ENCODE measurements at places on chromosomes 12 and 14.

DNA sequence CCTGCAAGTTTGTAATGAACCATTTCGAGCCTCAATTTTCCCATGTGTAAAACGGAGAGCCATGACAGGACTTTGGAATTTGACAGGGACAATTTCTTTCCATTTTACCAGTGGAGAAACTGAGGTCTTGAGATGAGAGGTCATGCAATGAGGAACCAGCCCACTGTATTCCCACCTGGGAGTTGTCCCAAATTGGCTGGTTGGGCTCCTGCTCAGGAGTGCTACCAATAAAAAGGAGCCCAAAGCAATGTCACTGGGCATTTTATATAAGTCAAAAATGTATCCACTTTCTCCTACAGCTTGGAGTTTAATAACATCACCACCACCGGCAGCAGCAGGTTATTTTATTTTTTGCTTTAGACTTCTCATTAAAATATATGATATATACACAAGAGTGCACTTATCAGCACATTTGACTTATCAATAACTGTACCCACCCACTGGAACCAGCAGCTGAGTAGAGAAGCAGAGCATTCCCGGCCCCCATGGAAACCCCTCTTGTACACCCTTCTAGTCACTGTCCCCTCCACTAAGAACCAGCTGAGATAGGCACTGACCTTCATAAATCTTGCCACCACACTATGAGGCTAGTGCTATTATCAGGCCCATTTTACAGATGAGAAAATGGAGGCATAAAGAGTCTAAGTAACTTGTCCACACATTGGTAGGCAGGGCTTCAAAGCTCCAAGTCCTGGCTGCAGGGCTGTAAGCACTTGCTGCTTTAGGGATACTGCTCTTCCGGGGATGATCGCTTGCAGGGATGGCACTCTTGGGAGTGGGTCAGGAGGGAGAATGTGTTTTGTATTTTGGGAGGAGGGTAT lies 25.3 kb upstream of the RBM19 start:
- no peak for DNase-seq

- DNase-seq = no peak
Observed at GRCh38 chr14:96086032-96086431, 46.9 kb downstream of the C14orf132 start.

DNA sequence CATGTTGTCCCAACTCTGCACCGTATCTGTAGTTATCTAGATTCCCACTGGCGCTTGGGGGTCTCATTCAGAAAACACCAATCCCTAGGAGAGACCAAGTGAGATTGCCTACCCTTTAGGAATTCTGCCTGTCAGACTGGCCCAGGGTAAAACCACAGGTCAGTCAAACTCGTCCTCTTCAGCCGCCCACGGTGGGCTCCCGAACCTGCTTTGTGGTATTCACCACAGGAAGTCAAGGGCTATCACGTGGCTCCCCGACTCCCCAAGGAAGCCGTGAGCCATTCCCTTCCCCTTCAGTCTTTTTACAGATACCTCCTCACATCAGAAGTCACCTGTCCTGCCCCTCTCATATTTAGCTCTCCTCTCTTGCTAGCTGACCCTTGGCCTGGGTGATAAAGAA lies 159.9 kb downstream of the EGLN3 start:
- DNase-seq = no peak

- DNase-seq = no peak
Observed at GRCh38 chr12:63828867-63829266, 15.6 kb upstream of the SRGAP1 start.

DNA sequence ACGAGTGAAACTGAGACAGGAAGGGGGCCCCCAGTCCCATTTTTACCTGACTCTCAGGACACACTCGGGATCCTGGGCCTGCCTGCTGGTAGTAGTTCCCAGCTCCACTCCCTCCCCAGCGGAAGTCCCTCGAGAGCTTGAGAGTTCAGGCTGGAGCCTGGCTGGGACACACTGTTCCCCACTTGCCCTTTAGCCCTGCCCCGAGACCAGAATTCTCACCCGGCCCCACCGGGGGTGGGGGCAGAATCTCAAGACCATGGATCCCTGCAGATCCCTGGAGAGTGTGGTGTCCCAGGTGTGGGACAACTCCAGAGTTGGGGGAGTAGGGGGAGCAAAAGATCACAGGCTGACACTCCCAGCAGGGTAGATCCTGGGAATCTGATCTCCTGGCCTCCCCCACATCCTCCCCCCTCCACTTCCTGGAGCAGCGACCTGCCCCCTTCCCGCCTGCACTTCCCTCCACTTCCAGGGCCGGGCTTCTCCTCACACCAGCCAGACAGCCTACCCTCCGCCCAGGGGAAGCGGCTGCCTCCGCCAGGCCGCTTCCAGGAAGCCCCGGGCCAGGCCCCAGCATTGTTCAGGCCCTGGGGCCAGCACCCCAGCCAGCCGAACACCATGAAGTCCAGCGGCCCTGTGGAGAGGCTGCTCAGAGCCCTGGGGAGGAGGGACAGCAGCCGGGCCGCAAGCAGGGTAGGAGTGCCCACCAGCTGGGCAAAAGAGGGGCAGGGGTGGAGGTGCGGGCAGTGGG lies at the start of gene TNS2:
Gene TNS2 (plus strand): TSS at position 495 of the 748 bp plus-strand sequence. CDS start 121 bp downstream, at position 616.
- DNase-seq = peak; percentile 53

DNA sequence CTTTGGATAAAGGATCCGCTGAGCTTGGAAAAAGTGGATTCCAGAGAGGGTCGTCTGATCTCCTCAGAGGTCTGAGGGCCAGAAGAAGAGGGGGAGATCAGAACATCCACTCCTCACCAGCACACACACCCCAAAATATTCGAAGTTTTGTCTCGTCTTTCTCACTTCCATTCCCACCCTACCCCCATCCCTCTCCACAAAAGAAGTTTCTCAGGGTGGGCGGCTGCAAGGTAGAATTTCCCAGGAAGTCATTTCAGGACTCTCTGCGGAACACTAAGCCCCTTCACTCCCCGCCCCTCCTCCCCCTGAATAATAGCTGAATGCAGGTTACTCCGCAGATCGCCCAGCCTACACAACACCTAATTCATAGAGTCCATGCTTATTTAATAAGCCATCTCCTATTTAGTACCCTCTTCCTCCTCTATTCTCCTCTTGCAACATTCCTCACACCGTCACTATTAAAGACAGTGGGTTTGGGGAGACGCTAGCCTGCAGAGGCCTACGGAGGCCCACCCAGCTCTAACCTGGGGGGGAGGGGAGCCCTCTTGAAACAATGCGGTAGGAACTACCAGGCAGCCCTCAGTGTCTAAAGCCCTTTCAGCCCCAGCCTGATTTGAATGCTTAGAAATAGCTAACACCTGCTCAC lies 649 bp upstream of the SALL2 start:
- no peak for DNase-seq

GRCh38 chr14:54502602-54503001 lies 7.1 kb upstream of the CGRRF1 start:
- DNase-seq = no peak

GRCh38 chr14:63895510-63895909 lies 42.7 kb downstream of the SYNE2 start:
- no peak for DNase-seq

DNA sequence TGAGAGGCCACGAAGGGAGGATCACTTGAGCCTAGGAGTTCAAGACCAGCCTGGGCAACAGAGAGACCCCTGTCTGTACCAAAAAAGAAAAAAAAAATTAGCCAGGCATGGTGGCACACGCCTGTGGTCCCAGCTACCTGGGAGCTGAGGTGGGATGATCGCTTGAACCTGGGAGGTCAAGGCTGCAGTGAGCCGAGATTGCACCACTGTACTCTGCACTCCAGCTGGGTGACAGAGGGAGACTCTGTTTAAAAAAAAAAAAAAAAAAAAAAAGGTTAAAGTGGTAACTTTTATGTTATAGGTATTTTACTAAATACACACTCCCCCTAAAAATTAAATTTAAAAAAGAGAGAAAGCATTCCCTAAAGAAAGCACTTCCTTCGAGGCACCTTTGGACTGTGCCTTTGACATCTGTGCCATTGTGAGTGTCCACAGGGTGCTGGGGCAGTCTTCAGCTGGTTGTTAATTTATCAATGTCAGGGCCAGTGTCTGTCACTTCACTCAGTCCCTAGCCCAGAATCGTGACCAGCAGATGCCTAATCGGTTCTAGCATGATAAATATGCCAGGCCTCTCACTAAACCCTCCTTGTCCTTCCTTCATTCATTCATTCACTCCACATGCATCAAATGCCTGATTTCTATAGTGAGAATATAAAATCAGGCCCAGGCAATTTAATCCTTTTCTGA lies 63.1 kb downstream of the B4GALNT3 start:
- no peak for DNase-seq

GRCh38 chr12:116303929-116304328 lies 26.4 kb upstream of the MED13L start:
- DNase-seq = no peak

- DNase-seq = no peak
Observed at GRCh38 chr12:83823386-83824045, 1089.1 kb downstream of the SLC6A15 start.

GRCh38 chr12:92524489-92524888 lies 178.3 kb upstream of the PLEKHG7 start:
- no peak for DNase-seq

DNA sequence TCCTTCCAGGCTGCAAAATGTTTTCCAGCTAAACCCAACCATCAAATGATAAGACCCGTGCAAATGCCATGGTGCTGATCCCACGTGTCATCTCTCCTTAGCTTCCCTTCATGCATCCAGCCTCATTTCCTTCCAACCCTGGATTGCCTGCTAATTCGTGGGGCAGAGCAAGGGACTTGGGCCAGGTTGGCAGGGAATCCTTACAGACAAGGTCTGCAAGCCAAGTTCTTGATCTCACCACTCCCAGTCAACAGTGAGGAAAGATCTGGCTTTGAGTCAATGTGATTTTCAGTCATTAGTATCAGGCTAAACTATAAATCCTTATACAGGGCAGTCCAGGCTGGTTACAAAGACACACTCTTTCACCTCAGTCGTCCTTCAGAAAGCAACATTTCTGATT lies 150.9 kb downstream of the ANO2 start:
- no peak for DNase-seq

DNA sequence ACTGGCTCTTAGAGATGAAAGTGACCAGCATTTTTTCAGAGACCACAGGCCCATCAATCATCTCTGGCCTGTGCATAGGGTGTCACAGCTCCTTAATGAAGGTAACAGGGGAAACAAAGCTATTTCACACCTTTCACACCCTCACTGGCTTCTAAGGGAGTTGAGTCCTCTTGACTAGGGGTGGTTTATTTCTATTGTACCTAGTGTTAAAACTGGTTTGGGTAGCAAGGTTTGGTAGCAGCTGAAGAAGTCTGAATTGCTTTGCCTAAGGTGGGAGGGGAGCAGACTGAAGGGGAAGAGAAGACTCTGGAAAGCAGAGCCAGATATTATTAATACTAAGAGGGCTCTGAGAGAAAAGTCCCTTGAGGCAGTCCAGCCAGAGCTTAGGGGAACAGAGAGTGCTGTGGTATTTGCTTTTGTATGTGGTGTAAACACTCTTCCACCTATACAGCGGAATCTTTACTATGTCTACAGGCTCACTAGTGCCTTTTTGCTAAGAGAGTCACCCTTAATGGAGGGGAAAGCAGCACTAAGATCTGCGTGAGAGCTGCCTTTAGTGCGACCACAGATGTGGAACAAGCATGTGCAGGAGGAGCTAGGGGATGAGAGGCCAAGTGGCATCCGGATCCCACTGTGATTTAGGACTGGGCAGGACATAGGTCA lies 95.8 kb downstream of the STXBP6 start:
- DNase-seq = no peak

- no peak for DNase-seq
Observed at GRCh38 chr14:91482263-91483013, 27.7 kb downstream of the PPP4R3A start.

DNA sequence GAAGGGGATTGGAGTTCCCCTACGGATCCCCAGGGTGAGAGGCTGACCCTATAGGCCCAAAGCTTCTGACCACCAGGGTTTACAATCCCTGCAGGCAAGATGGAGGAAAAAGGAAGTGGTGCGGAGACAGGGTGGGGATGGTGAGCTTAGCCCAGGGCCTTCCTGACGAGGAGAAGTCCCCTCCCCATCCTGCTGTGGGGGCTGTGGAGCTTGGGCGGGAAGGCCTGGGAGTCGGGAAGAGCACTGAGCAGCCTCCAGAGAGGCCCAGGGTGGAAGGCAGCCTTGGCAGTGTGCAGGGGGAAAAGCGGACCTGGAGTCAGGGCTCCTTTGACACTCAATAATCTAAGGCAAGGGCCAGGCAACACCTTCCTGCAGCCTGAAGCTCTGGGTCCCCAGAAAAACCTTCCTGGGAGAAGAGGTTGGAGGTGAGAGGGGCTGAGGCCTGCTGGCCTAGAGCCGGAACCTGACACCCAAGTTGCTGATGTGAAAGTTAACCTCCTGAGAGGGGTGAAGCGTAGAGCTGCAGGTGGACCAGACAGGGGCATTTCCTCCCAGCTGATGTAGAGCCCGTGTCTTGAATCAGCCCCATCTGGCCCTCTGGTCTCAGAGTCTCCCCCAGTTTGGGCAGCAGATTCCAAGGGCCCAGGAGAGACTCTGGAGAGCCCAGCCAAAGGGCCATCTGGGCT lies 6.0 kb downstream of the HDAC7 start:
- DNase-seq = no peak

DNA sequence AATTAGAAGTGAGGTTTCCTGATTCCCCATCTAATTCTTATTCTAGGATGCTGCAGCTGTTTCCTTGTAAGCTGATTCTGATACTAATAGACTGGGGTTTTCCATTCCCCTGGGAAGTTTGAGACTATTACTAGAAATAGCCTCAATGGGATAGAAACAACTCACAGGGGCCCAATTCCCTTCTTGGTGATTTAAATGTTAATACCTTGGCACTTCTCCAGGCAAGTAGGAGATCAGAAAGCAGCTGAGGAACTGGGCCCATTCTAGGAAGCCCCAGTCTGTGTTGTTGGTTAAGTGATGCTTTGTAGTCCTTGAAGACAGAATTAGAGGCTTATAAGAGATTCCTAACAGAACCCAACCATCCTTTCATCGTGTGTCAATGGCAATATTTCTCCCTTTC lies 407.0 kb upstream of the SEL1L start:
- no peak for DNase-seq

- no peak for DNase-seq
Observed at GRCh38 chr12:46609674-46610073, 216.1 kb downstream of the SLC38A4 start.

- DNase-seq = no peak
Observed at GRCh38 chr12:88746386-88746785, 166.1 kb upstream of the KITLG start.

DNA sequence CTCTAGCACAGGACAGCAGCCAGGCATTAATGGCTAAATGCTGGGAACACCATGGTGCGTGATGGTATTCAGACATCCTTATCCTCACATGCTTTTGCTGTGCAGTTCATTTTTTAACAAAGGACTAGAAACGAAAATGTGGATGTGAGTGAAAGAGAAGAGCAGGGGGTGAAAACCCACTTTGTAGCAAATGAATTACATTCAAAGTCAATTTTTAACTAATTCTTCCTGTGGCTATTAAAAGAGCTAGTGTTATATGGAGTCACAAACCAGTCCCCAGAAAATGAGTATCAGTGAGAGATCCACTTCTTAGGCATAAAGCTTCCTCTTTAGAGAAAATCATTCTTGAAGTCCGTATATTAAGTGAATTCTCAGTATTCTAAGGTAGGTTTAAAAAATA lies 592.0 kb upstream of the LMO3 start:
- DNase-seq = no peak
